ENCODE measurements at places on chromosomes 3 and 15.

DNA sequence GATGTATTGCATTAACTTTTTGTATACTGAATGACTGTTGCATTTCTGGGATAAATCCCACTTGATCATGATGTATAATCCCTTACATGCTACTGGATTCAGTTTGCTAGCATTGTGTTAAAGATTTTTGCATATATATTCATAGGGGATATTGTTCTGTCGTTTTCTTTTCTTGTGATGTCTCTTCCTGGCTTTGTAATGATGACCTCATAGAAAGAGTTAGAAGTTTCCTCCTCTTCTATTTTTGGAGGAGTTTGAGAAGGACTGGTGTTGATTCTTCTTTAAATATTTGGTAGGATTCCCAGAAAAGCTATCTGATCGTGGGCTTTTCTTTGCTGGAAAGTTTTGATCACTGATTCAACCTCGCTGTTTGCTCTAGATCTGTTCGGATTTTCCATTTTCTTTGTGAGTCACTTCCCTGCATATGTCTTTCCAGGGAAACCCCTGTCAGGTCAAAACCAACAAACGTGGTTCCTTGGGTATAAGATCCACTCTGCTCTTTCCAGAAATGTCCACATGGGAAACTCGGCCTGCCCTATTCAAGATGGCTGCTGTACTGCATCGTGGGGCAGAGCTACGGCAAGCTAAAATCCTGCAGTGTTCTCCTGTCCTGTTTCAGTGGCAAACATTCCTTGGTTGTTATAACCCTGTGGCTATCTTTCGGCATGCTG, 120.4 kb downstream of the GABRG3 start:
- no peak for DNase-seq

DNA sequence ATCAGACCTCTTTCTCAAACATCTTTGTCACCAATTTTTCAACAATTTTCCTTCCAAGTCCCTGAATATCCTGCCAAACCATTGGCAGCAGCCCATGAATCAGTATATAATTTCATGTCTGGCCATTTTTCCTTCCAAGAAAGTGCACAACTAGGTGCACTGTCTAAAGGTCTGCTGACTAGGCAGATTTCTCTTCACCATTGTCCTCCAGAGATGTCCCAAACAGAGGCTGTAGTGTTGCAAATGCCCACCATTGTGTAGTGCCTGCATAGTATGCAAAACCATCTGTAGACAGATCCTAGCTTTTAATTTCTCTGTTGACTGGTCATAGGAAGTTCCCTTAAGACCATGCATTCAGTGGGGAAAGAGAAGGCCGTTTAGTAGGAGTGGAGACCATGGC, 25.0 kb upstream of the GOLGA6L2 start:
- DNase-seq = no peak

- DNase-seq = no peak
These were observed 153.0 kb downstream of the UBE2E2 start for GRCh38 chr3:23356169-23356568.

DNA sequence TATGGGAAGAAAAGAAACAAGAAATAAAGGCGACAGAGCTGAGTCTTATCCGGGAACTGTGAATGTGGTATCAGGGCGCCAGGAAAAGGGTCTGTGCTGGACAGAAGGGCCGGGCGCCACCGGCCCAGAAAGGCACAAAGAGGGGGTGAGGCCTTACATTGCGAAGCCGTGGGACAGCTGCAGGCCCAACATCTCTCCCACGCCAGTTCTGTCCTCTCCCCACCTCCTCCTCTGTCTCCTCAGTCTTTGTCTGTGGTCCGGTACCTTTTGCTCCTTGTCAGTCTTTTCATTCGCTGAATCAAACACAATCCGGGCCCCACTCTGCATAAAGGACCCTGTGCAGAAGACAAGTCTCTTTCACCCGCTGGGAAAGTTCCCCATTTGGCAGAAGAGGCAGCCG, 81.8 kb downstream of the LRIG1 start:
- no peak for DNase-seq

DNA sequence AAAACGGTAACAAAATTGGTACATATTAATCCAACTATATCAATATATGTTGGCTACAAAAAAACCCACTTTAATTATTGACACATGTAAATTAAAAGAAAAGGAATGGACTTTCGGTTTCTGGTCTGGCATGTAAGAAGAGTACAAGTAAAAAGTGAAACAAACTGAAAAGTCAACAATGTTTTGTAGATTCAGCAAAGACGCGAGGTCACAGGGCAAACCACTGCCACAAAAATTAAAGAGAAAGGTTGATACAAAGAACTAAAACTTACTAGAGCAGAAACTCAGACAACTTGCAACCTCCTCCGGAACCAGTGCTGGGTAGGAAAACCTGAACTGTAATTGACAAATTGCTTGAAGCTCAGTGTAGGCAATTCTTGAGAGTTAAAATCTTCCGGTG, 110.6 kb upstream of the ARPP21 start:
- DNase-seq = no peak

GRCh38 chr3:152737021-152737908, 97.7 kb upstream of the P2RY1 start:
- no peak for DNase-seq

DNA sequence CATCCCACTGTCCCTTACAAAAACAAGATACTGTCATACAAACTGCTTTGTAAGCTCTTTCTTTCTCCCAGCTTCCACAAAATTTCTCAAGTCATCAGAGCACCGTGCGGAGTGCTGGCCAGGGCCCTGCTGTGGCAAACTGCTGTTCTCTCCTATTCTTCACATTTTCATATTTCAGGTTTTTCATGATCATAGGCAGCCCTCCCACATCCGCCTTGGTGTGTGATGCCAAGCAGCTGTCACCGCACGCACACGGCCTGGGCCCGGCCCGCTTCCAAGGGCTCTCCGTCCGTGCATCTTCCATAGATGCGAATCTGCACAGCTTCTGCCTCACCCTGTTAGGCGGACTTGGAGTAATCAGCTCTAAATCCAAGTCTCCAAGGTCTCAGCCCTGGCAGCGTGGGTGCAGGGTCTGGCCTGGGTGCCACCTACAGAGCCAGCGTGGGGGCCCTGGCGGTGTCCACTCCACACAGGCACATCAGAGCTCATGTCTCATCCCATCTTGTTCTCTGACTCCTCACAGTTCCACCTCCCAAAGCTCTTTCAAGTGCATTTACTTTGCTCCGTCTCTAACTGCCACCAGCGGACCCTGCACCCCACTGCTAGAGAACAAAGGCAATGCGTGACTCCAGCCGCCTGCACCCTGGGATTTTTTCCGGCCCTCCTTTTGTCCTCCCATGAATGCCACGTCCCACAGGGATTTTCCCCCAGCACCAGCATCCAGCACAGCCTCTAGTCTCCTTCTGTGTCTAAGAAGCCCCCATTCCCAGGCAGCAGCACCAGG, 27.2 kb downstream of the CYFIP1 start:
- no peak for DNase-seq

GRCh38 chr15:49152552-49153312, 2.7 kb downstream of the COPS2 start:
- DNase-seq = no peak

GRCh38 chr3:126245811-126246727, 65.7 kb upstream of the ALDH1L1 start:
- no peak for DNase-seq

DNA sequence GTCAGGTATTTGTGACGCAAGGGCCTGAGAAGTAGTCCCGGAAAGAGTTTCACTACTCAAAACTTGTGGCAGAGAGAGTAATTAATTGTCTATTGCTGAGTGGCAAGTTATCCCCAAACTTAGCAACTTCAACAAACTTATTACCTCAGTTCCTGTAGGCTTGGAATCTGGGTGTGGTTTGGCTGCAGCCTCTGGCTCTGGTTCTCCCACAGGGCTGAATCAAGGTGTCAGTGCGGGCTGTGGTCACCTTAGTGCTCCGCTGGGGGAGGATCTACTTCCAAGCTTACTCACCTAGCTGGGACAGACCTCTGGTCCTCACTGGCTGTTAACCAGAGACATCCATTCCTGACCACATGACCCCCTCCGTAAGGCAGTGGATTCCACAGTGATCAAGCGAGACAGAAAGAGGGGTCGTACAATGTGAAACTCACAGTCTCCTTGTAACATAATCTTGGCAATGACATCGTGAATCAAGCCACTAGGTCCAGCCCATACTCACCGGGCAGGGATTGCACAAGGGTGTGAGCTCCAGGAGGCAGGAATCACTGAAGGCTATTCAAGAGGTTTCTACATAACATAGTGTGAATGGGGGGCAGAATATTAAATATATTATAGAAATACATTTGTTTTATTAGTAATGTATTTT, 138.3 kb downstream of the RYR3 start:
- DNase-seq = no peak

GRCh38 chr15:85116925-85117646, 135.4 kb downstream of the PDE8A start:
- DNase-seq = no peak

DNA sequence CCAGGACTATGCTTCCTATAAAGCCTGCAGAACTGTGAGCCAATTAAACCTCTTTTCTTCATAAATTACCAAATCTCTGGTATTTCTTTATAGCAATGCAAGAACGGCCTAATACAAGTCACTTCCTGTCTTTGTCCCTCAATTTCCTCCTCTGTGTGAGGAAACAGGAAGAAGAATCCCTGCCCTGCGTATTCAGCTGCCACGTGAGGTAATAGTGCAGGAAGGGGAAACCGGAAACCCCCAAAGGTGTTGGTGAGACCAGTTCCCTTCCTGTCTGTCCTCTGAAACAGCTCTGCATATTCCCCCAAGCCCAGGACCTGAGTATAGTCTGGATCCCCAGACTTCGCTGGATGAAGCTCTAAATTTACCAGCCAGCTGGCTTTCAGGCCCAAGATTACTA, 18.1 kb upstream of the PTPN23 start:
- no peak for DNase-seq

DNA sequence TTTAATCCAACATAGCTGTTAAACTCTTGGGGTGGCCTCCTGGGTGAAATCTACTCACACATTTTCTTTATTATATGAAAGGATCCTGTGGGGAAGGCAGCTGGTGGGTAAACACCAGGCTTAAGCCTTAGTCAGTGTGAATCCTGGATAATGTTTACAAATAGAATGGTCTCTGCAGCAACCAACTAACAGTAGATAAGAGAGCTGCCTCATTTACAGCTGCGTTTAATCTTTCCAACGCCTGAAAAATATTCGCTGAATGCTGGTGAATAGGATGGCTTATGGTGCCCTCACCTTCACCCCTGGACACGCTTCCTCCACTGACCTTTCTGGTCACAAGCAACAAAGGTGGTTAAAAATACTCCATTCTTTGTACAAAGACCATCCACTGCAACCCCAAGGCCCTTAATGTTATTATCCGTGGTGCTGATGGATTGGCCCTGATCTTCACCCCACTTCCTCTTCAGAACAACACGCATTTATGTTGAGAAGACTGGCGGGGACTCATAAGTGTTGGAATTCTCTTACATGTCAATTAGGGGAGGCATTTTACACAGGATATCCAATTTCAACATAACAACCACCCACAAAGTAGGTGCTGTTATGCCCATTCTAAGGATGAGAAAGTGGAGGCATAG, 120.0 kb upstream of the FRMD4B start:
- DNase-seq = no peak

DNA sequence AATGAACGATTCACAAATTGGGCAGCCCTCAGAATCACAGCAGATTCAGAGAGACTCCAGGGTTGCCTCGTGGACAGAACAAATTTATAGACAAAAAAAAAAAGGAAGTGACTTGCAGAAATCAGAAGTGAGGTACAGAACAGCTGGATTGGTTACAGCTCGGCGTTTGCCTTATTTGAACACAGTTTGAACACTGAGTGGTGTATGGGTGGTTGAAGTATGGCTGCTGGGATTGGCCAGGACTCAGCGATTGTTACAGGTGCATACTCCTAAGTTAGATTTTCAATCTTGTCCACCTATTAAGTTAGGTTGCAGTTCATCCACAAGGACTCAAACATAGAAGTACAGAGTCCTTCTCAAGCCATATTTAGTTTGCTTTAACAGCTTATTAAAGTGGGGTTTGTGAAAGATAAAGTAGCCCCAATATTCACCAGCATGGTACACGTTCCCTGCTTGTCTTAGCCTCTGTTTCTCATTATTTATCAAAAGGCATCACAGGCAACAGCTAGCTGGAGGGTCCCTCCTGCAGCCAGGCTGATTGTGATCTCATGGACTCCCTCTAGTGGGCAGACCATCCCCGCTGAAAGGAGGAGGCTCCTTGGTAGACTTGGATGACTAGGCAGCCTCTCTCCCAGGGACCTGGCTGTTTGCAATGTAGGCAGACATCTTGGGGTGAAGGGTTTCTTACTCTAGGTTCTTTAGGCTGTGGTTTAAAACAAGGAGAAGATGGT, 17.6 kb upstream of the ALDH1L1 start:
- peak; percentile 18 for DNase-seq

- no peak for DNase-seq
These were observed 181.1 kb downstream of the LRTM1 start for GRCh38 chr3:54746722-54747121.

GRCh38 chr3:79983118-79983517, 215.3 kb upstream of the ROBO1 start:
- no peak for DNase-seq

- no peak for DNase-seq
These were observed 4.7 kb upstream of the DNASE1L3 start for GRCh38 chr3:58215317-58216025.
